ENCODE measurements at places on chromosomes 11 and 22.

- DNase-seq: no peak
Measured at GRCh38 chr11:45651841-45652749, 13.3 kb downstream of the CHST1 start.

DNA sequence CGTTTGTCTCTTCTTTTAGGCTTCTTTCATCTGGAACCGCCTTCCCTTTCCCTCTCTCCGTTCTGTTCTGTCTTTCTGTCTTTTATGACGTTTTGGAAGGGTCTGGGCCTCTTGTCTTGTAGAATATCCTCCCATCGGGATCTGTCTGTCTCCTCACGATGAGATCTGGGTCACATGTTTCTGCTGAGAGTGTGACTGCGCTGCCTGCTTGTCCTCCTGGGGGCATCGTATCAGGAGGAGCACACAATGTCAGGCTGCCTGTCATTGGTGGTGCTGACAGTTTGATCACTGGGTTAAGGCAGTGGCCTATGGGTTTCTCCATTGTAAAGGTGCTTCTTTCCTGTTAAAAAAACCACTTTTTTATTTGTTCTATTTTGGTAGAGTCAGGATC lies 60.4 kb upstream of the PARVG start:
- DNase-seq: no peak

DNA sequence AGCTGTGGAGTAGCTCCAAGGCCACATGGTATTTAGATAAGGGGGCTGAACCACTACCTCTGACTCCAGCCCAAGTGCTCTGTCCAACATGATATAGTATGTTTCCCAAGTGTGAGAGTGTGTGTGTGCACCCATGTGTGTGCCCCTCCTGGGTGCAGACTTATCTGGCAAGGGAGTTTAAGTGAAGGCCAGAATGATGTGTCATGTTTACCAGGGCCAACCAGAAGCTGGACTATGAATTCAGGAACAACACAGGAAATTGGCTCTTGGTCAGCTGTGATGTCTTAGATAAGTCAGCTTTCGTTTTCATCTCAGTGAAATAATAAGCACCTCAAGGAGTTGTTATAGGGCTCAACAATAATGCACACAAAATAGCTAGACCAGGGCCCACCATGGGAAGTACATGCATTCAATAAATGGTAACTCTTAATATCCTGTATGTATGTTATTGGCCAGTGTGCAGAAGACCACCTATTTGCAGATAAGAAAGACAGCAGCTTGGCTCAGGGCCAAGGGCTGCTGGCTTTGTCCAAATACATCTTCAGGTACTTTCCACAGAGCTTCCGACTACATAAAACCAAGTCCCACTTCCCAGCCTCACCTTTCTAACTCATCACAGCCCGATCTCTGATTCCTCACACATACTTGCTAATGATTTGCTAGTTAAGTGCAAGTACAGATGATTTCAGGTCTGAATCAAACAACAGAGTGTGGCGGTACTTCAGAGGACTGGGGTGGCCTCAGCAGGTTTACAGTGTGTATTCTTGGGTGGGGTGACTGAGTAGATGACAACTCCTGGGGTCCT lies 120.9 kb downstream of the ME3 start:
- DNase-seq: peak; percentile 28

DNA sequence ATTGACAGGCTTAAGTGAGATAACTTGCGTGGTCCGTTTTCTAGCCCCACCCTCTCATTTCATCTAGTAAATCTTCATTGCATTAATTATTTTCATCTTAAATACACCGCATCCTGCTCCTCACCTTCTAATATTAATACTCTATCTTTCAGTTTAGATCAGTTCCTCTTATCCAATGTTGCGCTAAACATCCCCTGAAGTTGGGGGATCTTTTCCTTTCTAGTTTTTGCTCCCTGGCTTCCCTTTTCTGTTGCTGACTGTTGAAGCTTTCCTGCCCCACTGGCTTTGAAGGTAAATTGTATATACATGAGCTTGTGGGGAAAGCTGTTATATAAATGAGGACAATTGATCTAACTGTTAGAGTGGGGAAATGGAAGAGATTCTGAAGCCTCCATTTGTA lies 7.2 kb downstream of the CAT start:
- DNase-seq: peak; percentile 30

GRCh38 chr11:115155978-115156377 lies 348.2 kb downstream of the CADM1 start:
- DNase-seq: no peak

GRCh38 chr11:12657336-12657735 lies 16.9 kb upstream of the TEAD1 start:
- no peak for DNase-seq

DNA sequence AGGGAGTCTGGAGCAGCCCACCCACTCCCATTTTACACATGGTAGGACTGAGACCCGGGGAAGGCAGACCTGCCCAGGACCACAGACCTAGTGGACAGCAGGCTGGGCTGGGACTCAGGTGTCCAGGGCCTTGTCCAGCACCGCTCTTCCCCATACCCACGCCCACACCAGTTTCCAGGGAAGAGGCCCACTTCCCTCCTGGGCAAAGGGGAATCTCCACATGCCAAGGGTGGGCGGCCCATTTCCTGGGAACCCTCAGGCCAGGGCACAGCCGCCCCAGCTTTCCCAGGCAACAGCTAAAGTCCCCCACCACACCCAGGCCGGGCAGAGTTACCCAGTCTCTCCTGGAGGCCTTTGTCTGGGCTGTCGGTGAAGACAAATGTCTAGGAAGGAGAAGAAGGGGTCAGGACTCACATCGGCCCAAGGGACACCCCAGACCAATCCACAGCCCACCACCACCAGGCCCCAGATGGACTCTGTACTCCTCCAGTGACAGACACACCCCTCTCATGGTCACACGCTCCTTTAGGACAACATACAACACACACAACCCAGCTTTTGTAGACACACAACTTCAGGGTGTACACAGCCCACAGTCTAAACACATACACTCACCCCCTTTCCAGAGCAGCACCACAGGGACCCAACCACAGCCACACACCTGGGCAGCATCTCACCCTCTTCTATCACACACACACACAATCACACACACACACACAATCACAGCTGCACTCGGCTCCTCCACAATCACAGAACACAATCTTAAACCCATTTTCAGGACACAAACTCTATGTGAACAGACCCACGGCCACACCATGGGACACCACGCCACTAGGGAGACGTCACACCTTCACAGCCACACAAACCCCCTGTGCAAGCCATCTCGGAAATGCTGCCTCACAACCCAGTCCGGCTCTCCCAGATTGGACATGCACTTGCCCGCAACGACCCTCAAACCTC lies 5.5 kb downstream of the MFNG start:
- no peak for DNase-seq

- no peak for DNase-seq
Measured at GRCh38 chr11:123386796-123387510, 43.1 kb upstream of the GRAMD1B start.

DNA sequence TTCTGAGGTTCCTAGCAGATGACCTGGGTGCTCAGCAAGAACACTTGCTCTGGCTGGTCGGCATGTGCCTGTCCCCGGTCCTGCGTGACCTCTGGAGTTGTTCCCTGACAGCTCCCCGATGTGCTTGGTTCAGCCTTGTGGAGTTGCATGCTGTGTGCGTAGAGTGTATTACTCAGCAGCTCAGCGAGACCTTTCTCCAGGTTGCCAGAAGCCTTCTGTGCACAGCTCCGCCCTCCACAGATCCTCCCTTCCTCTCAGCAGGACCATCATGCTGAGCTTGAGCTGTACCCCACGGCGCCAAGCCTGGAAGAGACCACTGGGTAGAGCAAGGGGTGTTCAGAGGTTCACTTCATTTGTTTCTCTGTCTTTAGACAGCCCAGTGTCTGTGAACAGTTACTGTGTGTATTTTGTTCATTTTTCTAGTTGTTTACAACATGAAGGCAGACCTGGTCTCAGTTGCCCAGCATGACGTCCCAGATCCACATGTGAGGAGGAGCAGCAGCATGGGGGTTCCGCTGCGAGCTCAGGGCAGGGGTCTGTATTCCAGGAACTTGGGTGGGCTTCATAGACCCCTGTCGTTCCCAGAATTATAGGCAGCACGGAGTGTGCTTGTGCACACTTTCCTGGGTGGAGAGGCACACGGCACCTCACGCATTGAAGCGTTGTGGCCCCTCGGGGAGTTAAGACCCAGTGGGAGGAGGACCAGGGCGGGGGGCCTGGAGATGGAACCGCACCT lies 148.6 kb downstream of the IGLL1 start:
- no peak for DNase-seq

- no peak for DNase-seq
Measured at GRCh38 chr22:48265000-48265625, 1502.7 kb downstream of the TBC1D22A start.

DNA sequence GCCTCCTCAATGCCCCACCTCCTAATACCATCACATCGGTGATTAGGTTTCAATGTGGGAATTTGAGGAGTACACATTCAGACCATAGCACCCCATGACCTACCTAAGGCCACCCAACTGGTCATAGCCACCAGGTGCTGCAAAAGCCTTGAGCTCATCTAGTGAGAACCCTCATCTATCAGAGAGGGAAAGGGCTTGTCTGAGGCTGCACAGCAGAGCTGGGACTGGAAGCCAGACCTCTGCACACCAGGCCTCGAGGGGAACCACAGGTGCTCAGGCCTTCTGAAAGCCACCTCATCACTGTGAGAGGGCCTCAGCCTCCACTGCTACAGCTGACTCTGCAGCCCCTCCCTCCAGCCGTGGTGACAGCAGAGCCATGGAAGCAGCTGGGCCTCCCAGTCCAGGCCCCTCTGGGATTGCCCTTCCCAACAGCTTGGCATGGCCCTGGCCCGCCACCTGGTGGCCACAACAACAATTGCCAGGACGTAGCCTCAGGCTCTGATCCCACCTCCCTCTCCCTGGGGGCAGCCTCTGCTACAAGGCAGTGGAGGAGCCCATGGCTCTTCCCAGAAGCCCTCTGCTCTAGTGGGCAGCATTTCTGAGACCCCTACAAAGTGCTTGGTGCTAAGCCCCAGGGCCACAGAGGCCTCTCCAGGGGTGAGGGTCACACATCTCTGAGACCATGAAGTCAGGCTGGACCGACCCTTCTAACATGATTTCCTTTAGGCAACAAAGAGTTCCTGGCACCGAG lies 41.0 kb upstream of the PRDM11 start:
- peak; percentile 80 for DNase-seq

- DNase-seq: peak; percentile 91
Measured at GRCh38 chr11:2888266-2888968, 2.8 kb upstream of the CDKN1C start.

- no peak for DNase-seq
Measured at GRCh38 chr22:28942801-28943500, 59.6 kb downstream of the ZNRF3 start.

- no peak for DNase-seq
Measured at GRCh38 chr11:110472858-110473257, 43.1 kb downstream of the FDX1 start.

DNA sequence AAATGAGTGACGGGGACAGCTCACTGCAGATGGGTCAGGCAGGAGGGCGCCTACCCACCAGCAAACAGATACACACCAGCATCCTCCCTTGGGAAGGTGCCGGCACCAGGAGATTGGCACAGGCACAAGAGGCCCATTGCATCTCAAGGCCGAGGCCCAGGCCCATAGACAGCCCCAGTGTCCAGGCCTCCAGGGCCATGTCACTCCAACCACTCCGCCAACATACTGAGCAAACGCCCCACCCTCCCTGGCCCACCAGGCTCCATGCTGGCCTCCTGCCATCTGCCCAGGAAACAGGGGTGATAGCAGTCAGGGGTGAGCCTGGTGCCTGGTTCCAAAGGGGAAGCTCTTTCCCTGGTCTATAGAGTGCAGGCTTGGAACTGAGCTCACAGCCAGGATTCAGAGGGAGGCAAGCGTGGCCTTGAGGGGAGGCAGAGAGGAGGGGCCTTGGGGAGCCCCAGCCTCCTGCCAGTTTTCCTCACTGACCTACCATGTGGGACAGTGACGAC lies 34.7 kb downstream of the PISD start:
- DNase-seq: peak; percentile 87

GRCh38 chr22:17228725-17229126 lies 9.5 kb upstream of the ADA2 start:
- DNase-seq: peak; percentile 26

GRCh38 chr22:36574728-36575127 lies 45.8 kb upstream of the EIF3D start:
- no peak for DNase-seq

- DNase-seq: no peak
Measured at GRCh38 chr11:117828611-117829368, 4.2 kb upstream of the FXYD2 start.

DNA sequence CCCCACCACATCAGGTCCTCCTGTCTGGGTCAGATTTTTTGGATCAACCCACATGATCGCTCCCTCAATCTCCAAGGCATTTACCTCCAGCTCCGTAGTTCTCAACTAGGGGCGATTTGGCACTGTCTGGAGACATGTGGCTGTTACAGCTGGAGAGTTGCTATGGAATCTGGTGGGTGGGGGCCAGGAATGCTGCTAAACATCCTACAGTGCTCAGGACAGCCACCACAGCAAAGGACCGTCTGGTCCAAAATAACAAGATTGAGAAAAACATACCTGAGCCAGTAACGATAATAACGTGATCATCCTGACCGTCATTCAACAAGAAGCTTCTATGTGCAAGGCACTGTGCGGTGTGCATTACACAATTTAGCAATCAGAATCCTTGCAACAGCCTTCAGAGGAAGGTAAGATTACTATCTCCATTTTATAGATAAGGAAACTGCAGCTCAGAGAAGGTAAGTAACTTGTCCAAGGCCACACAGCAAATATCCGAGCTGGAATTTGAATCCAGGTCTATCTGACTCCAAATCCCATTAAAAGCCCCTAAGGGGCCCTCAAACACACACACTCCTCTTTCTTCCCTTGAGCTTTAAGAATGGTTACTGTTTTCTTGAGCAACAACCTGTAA lies 14.3 kb upstream of the CRY2 start:
- peak; percentile 52 for DNase-seq

- no peak for DNase-seq
Measured at GRCh38 chr22:46619240-46619829, 851 bp upstream of the GRAMD4 start.

GRCh38 chr11:64654958-64655541 lies 64.0 kb downstream of the SLC22A12 start:
- DNase-seq: peak; percentile 56

DNA sequence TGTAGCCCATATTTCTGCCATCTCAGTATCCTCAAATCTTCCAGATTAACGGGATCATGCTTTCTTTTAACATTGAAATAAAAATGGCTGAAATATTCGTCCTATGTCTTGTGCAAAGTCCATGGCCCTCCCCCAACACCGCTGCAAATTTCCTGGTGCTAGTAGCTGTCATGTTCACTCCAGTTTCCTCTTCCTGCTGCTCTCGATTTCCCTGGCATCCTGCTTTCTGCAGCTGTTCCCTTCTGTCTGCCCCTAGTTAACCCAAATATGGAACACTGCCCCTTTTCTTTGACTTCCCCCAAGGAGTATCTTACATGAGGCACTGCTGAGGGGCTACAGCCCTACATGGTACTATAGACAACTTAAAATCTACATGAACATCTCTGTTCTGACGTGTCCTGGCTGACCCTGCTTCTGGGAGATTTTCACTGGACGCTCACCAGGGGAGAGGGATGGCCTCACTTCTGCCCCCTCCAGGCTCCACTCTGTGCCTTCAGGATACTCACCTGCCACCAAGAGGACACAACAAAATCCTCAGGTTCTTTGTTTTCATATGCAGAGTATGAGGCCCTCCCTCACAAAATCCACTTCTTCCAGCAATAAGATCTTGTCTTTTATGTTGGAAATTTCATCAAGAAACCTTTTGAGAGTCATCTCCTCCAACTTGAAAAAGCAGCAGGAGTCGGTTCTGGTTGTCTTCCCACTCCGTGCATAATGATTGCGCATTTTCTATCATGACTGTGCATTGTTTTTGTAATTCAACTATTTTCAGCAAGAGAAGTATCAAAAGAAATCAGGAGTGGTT lies 29.5 kb upstream of the SCUBE2 start:
- DNase-seq: no peak

GRCh38 chr22:35352214-35353111 lies 28.4 kb upstream of the HMOX1 start:
- peak; percentile 78 for DNase-seq

- DNase-seq: no peak
Measured at GRCh38 chr11:98967005-98967404, 53.7 kb upstream of the CNTN5 start.

All from hematopoietic multipotent progenitor cell treated with erythropoietin and hydrocortisone succinate and interleukin-3 and kit ligand, for 6 days (in vitro differentiated cells).